ENCODE measurements at places on chromosomes 11 and 22.

- no peak for DNase-seq
Observed at GRCh38 chr11:77101043-77101537, 1.6 kb upstream of the OMP start.

DNA sequence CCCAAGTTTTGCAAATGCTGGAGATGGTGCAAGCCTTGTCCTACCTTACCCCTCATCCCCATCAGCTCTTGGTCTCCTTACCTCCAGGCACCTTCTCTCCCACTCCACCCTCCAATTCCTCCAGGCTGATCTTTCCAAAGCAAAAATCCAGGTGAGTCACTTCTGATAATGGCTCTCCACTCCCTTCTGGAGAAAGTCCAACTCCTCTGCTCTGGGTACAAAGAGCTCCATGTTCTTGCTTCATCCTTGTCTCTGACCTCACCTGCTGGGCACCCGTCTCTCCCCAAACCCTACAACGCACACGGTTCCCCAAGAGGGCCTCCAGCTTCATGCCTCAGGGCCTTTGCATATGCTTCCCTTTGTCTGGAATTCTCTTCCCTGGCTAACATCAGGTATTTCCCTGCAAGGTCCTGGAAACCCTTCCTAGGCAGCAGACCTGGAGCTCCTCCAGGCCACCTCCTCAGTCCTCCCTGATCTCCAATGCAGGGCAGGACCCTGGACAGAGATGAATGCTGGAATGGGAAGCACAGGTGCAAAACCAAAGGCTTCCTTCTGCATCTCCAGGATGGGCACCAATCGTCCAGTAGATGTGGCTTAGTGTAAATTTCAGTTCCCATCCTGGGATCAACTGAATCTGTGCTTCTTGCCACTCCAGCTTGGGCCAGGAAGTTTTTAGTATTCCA, 22.7 kb downstream of the IFT27 start:
- no peak for DNase-seq

- no peak for DNase-seq
Observed at GRCh38 chr11:11581481-11581880, 40.3 kb downstream of the GALNT18 start.

DNA sequence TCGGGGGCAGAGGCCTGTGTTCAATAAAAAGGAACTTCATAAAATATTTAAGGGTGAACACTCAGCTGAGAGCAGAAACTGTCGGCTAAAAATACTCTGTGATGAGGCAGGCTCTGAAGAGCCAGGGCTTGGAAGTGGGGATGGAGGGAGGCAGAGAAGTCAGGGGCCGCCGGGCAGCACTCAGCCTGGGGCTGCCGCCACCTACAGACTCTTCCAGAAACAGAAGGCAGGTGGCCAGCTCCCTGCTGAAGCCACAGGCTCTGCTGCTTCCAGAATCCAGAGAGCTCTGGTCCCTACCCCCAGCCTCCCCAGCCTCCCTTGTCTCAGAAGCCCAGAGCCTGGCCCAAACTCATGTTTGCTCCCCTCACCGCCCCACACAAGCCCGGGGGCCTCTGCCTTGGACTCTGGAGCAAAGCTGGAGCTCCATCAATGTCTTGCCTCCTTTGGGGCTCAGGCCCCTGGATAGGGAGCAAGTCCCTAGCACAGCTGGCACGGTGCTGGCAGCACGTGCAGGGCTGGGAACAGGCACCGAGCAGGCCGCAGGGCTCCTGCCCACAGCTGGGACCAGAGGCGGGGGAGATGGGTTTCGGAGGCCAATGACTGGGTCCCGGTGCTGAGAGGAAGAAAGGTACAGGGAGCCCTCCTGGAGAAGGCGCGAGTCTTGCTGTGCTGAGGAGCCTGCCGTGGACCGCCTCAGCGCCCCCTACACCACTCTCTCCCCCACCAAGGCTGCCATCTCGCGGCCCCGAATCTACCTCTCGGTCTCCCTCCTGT, 8.2 kb downstream of the LRFN4 start:
- no peak for DNase-seq

All from caudate nucleus (tissue), 63 donors.